Breast epithelium (tissue), 4 donors: ENCODE measurements at places on chromosomes 16 and 17.

DNA sequence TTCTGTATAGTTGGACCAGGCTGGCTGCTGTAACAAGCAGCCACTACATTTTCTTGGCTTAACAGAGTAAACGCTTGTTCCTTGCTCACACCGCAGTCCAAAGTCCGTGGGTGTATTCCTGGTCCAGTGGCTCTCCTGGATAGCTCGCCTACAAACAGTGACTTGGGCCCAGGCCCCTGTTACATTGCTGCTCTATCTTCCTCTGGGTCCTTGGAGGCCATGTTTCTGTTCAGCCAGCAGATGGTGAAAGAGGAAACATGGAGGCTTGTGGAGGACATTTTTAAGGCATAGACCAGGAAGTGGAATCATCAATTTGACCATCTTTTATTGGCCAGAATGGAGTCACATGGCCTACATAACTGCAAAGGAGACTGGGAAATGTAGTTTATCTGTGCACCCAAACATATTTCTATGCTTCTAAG, 55.1 kb downstream of the ATP2C2 start:
- no peak for DNase-seq

GRCh38 chr16:4660454-4661007, 32.8 kb upstream of the NUDT16L1 start:
- DNase-seq = peak; percentile 48

DNA sequence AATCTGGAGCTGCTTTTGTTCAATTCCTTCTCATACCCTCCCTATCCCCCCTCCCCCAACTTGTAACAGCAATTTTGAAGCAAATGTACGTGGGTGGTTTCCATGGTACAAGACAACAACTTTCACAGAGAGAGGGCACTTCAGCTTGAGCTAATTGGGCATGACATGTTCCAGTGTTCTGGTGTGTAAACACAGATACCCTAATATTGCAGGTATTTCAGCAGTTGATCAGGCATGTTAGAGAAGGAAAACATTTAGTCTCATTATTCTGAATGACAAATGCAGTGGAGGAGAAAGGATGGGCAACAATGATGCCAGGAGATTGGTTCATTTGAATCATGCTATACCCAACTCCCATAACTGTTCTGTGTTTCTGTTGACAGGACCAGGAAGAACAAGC, 137.5 kb downstream of the TRIM37 start:
- DNase-seq = no peak

DNA sequence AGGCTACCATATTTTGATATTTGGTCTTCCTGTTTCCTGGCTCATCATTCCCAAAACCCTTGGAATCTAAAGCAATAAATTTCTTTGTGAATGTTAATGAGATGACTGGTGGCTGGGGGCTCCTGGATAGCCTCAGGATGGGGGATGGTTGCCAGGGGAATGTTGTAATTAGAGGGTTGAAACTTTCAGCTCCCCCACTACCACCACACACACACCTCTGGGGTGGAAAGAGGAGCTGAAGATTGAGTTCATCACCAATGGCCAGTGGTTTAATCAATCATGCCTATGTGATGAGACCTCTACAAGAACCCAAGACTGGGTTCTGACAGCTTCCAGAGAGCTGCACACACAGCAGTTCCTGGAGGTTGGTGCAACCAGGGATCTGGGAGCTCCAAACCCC, 59.1 kb downstream of the HS3ST3A1 start:
- DNase-seq = no peak

DNA sequence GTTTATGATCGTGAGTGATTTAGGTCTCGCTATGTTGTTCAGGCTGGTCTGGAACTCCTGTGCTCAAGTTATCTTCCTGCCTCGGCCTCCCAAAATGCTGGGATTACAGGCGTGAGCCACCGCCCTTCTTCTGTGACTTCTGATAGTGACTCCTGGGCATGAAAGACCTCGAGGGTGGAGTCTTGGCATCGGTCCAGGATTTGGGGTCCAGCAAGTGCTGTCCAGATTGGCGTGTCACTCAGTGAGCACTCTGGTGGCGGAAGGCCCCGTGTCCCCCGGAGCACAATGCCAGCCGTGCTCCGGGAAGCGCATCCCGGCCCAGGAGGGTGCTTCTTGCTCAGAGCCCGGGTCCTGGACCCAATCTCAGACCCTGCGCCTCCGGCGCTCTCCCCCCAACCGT, 6.8 kb downstream of the OR1F1 start:
- DNase-seq = no peak
